ENCODE measurements at places on chromosomes 12 and 14. TPM values are rescaled to one million over a fixed set of nuclear protein-coding genes. Genes with fewer than 3 reads are reported as not detected.

The TAS2R43 gene
- total RNA-seq = not detected

The ANO4 gene
- 5.3 TPM for total RNA-seq

The GALNT6 gene
- 3.4 TPM for total RNA-seq

The SLCO1C1 gene
- total RNA-seq = 0.32 TPM

The GPHB5 gene
- total RNA-seq = not detected

The CORO1C gene
- 67.3 TPM for total RNA-seq

The DNM1L gene
- total RNA-seq = 87.9 TPM

The ITGA5 gene
- 402 TPM for total RNA-seq

The ACVRL1 gene
- total RNA-seq = 107 TPM

The AMIGO2 gene
- 3.9 TPM for total RNA-seq

The GPR68 gene
- total RNA-seq = 2.3 TPM

The OR4K5 gene
- not detected for total RNA-seq

The PRKAG1 gene
- 62.5 TPM for total RNA-seq

The PSEN1 gene
- total RNA-seq = 36.8 TPM

The OTUB2 gene
- total RNA-seq = 1.5 TPM

The TBX5 gene
- 0.90 TPM for total RNA-seq

The RASAL1 gene
- total RNA-seq = not detected

The KRT2 gene
- total RNA-seq = not detected

The AMN gene
- total RNA-seq = 0.90 TPM

The NUP107 gene
- 19.6 TPM for total RNA-seq

The CLEC9A gene
- total RNA-seq = not detected

The PPFIA2 gene
- 6.5 TPM for total RNA-seq

The ST8SIA1 gene
- 1.4 TPM for total RNA-seq

The TAS2R19 gene
- total RNA-seq = 0.49 TPM

The CLMN gene
- total RNA-seq = 0.81 TPM

The INSM2 gene
- total RNA-seq = not detected

The KLRK1 gene
- not detected for total RNA-seq

The FAM222A gene
- 0.72 TPM for total RNA-seq

The BHLHE41 gene
- total RNA-seq = 1.3 TPM

The STYX gene
- total RNA-seq = 18.0 TPM

The IRAK3 gene
- 22.0 TPM for total RNA-seq

The RNASE7 gene
- not detected for total RNA-seq

The NEUROD4 gene
- not detected for total RNA-seq

The MYO1H gene
- not detected for total RNA-seq

The ERP27 gene
- total RNA-seq = not detected

The AICDA gene
- not detected for total RNA-seq

The CLEC2A gene
- not detected for total RNA-seq

The CSRP2 gene
- total RNA-seq = 12.0 TPM

The HEBP1 gene
- 39.2 TPM for total RNA-seq

The SRRM4 gene
- total RNA-seq = not detected

The GYS2 gene
- not detected for total RNA-seq

The FGD4 gene
- 9.0 TPM for total RNA-seq

Measured in cardiac atrium fibroblast (primary cell).